ENCODE measurements at places on chromosomes 1 and 21. TPM values are rescaled to one million over a fixed set of nuclear protein-coding genes. Genes with fewer than 3 reads are reported as not detected.

PLA2G5 gene
- total RNA-seq = not detected

RIPK4 gene
- not detected for total RNA-seq

S100A7A gene
- not detected for total RNA-seq

KCNQ4 gene
- 0.12 TPM for total RNA-seq

S100A16 gene
- not detected for total RNA-seq

ZYG11A gene
- total RNA-seq = 0.35 TPM

GRCh38 chr1:42158189-42158588 is 5.0 kb downstream of the GUCA2B start:
- no peak overlapping the region for H3K27ac ChIP-seq
- H3K36me3 ChIP-seq = peaks cover 2% of the 10 kb centered on the region
- peaks cover 12% of the 10 kb centered on the region for H3K27me3 ChIP-seq
- H3K4me1 ChIP-seq = peaks cover 12% of the 10 kb centered on the region

DNA sequence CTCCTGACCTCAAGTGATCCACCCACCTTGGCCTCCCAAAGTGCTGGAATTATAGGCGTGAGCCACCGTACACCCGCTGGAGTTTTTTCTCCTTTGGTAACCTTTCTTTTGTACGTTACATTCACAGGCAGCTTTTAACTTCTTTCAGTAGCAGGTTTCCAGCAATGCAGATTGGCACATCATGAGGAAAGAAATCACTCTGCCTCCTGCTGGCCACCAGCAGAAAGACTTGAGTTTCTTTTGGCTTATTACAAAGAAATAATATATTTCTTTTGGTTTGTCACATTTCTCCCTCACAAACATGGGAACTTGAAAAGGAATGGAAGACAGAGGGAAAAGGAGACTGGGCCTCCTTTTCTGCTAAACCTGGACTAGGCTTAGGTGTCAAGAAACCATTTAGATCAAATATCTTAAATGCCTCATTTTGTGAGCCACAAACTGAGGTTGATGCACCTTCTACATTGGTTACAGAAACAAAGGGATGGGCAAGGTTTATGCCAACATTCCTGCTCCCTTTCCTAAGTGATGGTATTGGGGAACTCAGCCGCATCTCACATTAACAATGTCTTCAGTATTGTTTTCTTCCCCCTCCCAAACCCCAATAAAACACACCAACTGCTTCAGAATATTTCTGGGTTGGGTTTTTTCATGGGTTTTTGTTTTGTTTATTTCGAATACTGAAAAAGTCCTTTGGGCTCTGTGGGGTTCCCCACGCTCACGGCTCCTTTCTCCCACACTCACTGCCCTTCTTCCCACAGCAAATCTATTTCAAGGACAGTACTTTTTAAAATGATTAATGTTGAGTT is 7.7 kb downstream of the ENSA start:
- H3K4me1 ChIP-seq = peaks cover 73% of the 10 kb centered on the region
- H3K36me3 ChIP-seq = peaks cover 66% of the 10 kb centered on the region
- no peaks in the 10 kb centered on the region for H3K27me3 ChIP-seq

DNA sequence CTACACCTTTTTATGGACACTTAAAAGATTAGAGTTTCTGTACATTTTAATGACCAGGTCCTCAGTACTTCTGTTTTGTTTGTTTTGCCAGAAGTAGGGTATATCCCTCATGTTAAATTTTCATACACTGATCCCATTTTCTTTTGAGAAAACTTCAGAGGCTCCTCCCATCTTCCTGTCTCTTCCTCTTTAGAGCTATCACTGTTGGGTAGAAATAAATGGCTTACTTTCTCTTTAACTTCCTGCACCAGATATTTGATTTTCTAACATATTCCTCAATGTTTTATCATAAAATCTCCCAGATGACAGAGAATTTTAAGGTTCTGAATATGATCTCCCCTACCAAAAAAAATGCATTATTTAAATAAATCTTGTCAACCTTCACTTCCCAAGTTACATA is 23.4 kb downstream of the VAV3 start:
- H3K27ac ChIP-seq = no peak overlapping the region
- H3K27me3 ChIP-seq = peaks cover 10% of the 10 kb centered on the region
- no peak for DNase-seq

- H3K36me3 ChIP-seq = no peaks in the 10 kb centered on the region
- H3K27me3 ChIP-seq = no peaks in the 10 kb centered on the region
- no peak for DNase-seq
- H3K4me3 ChIP-seq = no peak overlapping the region
Observed at GRCh38 chr1:74215229-74215628, 17.2 kb downstream of the FPGT start.

DNA sequence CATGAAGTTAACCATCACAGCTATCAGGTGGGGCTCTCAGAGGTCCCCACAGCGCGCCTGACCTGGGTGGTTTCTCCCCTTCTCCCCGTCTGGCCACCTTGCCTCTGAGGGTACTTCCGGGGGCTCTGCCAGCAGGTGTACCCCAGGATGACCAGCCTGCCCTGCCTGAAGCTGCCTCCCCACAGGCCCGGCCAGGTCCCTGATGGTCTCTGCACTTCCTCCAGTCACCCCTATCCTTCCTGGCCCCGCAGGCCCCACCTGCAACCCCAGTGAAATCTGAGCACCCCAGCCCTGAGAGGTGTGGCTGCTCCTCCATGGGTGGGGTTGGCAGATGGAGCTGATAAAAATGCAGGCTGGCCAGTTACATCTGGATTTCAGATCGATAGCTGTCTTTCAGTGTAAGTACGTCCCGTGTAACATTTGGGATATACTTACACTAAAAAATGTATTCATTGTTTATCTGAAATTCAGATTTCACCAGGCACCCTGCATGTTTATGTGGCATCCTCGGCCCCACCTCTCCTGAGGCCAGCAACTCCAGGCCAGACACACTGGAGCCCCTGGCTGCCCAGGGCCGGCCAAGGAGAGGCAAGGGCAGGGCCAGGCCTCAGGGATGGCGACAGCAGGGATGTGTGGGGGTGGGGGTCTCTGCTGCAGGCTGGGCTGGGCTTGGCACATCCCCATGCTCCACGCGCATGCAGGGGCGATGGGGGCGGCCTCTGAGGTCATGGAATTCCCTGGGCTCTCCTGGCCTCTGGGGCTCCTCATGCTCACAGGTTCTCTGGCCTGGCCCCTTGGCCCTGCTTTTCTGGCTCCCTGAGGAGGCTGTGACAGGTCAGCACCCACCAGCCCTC is 25.1 kb downstream of the LRRC3 start:
- H3K36me3 ChIP-seq = no peaks in the 10 kb centered on the region
- H3K4me3 ChIP-seq = no peak overlapping the region
- H3K4me1 ChIP-seq = peaks cover 6% of the 10 kb centered on the region
- H3K27ac ChIP-seq = no peak overlapping the region

DNA sequence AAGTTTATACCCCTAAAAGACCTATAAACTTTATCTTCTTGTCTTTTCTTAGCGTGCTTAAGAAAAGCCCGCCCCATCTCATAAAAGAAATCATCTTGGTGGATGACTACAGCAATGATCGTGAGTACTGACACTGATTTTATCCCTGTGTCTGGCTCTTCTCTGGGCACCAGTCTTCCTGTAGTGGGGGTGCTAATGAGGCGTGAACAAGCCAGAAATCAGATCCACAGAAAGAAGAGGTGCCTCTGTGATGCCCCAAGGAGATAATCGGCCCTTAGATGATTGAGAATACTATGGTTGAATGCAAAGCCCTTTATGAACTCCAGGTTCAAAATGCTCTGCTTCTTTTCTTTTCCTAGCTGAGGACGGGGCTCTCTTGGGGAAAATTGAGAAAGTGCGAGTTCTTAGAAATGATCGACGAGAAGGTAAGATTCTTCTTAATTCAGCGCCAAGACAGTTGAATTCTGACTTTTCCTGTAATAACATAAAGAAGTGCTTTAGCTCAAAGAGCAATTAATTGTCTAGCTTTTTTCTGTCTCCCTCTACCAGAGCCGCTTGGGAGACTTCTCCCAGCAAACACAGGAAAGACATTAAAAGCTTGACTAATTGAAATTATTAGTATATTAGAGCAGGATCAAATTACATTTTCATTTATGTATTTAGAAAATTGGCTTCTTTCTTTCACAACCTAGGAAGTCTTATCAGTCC is 169.4 kb downstream of the GALNT2 start:
- DNase-seq = no peak
- H3K4me3 ChIP-seq = no peak overlapping the region
- H3K36me3 ChIP-seq = peaks cover 27% of the 10 kb centered on the region
- no peak overlapping the region for H3K27ac ChIP-seq
- no peaks in the 10 kb centered on the region for H3K27me3 ChIP-seq

DNA sequence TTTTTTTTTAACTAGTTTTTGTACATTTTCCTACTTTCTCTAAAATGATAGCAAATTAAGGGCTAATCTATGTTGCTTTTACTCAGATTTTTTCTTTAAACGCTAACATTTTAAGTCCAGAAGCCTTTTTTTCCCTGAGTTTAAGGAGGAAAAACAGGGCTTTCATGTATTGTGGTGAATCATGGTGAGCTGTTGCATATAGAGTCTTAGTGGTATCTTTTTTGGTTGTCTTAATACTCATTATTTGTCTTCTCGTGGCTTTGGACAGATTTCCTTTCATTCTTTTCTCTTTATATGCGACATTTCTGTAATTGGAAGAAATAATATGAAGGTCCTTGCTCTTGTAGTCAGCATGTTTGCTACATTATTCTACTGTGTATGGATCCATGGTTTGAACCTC is 1015.6 kb downstream of the PLA2G4A start:
- no peaks in the 10 kb centered on the region for H3K4me1 ChIP-seq
- DNase-seq = no peak
- no peaks in the 10 kb centered on the region for H3K27me3 ChIP-seq
- H3K27ac ChIP-seq = no peak overlapping the region

DNA sequence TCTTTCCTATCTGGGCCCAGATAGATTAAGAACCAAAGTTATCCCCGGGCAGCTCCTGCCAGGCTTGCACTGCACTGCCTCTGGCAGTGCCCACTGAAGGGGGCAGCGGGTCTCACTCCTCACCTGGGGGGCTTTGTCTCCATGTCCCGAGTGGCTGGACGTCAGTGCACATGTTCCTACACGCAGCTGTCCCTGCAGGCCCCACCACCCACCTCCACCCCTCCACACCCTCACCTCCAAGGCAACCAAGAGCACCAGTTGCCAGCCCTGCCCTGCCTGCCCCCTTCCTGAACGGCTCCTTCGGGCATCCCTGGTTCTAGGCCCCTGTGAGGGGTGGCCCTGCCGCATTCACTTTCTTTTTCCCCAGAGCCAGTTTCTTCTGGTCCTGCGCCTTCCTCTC is 147.2 kb downstream of the PEX14 start:
- H3K27ac ChIP-seq = no peak overlapping the region
- no peak for DNase-seq
- no peaks in the 10 kb centered on the region for H3K4me1 ChIP-seq
- H3K36me3 ChIP-seq = no peaks in the 10 kb centered on the region
- H3K4me3 ChIP-seq = no peak overlapping the region

- no peaks in the 10 kb centered on the region for H3K36me3 ChIP-seq
- H3K27ac ChIP-seq = no peak overlapping the region
- no peak overlapping the region for H3K4me3 ChIP-seq
- no peak for DNase-seq
- H3K27me3 ChIP-seq = no peaks in the 10 kb centered on the region
Observed at GRCh38 chr21:38054334-38054733, 138.1 kb upstream of the KCNJ6 start.

DNA sequence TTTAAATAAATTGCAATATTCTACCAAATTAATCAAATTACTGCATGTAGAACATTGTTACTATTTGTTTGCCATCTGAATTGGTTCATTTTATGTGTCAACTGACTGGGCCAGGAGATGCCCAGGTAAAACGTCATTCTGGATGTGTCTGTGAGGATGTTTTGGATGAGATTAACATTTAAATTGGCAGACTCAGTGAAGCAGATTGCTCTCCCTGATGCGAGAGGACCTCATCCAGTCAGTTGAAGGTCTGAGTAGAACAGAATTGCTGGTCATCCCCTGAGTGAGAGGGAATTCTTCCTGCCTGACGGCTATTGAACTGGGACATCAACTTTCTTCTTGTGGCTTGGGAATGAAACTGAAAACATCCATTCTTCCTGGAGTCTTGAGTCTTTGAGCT is 122.0 kb upstream of the GREM2 start:
- no peak overlapping the region for H3K4me3 ChIP-seq
- no peaks in the 10 kb centered on the region for H3K36me3 ChIP-seq
- DNase-seq = no peak
- H3K27me3 ChIP-seq = no peaks in the 10 kb centered on the region
- no peaks in the 10 kb centered on the region for H3K4me1 ChIP-seq

DNA sequence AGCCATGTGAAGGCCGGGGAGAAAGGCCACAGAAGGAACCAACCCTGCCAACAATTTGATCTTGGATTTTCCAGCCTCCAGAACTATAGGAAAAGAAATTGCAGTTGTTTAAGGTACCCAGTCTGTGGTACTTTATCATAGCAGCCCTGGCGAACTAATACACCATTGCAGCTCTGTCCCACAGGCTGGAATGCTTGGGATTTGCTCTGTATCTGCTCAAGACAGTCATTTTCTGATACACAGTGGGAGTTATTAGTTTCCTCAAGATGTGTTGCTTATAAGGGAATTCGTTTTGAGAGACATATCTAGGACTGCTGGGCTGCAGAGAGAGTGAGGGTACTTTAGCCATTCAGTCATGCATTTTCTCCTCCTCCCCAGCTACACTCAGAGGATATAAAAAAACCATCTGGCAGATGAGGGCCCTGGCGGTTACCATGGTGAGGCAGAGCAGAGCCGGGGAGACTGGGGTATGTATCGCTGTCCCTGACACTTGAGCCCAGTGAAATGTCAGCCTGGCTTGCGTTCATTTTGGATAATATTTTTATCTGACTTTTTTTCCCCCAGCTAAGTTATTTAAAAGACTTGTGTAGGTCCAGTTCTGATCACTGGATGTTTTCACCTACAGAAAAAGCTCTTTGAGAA is 104.6 kb downstream of the DIRAS3 start:
- H3K4me1 ChIP-seq = no peaks in the 10 kb centered on the region
- no peaks in the 10 kb centered on the region for H3K36me3 ChIP-seq
- no peak overlapping the region for H3K4me3 ChIP-seq
- no peak for DNase-seq

GRCh38 chr1:168643152-168643551 is 66.7 kb downstream of the XCL1 start:
- no peak overlapping the region for H3K27ac ChIP-seq
- H3K4me3 ChIP-seq = no peak overlapping the region
- no peak for DNase-seq
- no peaks in the 10 kb centered on the region for H3K4me1 ChIP-seq
- H3K36me3 ChIP-seq = no peaks in the 10 kb centered on the region

DNA sequence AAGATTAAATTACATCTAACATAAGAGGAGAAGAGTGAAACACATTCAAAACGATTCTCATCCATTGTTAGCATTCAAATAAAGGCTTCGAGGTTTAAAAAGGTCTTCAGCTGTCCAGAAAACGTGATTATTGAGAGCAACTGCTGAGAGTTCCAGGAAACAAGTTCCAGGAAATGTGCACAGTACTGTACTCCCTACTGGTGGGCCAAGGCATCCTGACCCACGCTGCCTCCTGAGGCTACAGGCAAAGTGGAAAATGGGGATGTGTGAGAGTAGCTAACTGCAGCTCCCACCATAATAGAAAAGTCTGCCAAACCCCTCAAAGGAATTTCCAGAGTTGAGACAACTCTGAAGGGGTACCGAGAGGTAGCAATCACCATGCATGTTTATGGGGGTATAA is 2.0 kb downstream of the VAV3 start:
- H3K36me3 ChIP-seq = no peaks in the 10 kb centered on the region
- peaks cover 23% of the 10 kb centered on the region for H3K4me1 ChIP-seq
- DNase-seq = no peak

GRCh38 chr1:212858461-212859265 is 588 bp downstream of the FLVCR1 start:
- peak overlapping the region; percentile 96 for H3K27ac ChIP-seq
- H3K27me3 ChIP-seq = no peaks in the 10 kb centered on the region
- no peak overlapping the region for H3K4me3 ChIP-seq
